ENCODE measurements at places on chromosomes 2 and 18.

DNA sequence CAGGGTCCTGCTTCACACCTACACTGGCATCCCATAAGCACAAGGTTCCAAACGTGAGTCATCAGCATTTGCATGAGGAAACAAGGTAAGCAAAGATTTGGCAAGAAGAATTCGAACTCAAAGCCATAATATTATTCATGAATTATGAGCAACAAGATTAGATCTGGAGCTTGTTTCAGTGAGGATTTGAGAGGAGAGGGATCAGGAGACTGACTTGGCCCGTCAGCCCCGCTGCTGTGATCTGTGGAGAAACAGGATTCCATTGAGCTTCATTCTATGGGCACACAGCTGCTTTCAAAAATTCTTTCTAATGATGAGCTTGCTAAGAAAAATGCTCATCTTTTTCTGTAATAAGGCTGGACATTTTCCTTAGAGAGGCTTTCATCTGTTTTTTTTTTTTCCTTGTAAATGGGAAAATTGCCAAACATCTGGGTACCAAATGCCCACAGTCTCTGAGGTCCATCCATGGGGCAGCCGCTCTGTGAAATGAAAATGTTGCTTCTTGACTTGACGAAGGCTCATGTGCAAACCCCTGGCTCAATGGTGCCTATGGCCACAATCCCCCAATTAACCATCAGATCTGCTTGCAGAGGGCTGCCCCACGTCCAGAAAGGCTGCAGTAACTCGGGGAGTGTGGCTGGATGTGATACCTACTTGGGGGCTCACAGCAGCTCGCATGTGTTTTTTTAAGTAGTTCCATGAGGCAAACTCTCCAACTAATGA, 179.3 kb downstream of the TMEM18 start:
- no peak for DNase-seq

DNA sequence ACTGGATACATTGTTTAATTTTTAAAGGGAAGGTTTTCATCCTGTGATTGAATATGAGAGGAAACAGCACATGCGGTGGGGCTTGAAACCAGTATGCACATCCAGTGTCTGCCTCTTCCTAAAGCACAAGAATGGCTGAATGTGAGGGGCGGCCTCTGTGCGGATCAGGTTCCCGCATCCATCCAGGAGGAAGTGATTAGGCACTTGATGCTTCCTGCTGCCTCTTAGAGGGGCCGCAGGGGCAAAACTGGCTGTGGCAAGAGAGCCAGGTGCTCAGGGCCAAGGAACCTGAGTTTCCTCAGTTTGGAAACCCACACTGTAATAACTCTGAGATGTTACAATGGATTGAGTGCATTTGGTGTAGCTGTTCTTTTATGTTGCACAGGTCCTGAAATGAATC, 48.8 kb downstream of the THNSL2 start:
- DNase-seq, result no peak

DNA sequence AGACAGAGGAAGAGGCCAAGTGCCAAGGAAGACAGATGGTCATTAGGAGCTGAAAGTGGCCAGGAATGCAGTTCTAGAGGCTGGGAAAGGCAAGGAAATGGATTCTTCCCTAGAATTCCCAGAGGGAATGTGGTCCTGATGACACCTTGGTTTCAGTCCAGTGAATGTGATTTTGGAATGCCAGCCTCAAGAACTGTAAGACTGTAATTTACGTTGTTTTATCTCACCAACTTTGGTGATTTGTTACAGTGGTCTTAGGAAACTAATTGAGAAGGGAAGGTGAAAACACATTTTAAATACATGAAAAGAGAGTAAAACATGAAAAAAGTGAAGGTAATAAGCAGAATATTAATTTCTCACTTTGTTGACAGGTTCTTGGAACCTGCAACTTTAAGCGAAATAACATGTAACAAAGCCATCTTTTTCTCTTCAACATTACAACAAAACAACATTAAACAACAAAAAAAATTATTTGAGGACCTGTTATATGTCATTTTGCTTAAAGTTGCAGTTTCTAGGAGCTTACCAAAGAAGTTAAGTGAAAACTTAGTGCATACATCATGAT, 370.2 kb downstream of the METTL4 start:
- no peak for DNase-seq

GRCh38 chr2:207711750-207712530, 500 bp downstream of the CCNYL1 start:
- DNase-seq, result peak; percentile 30

GRCh38 chr18:13380691-13381070, 162.1 kb downstream of the LDLRAD4 start:
- DNase-seq, result no peak
